ENCODE measurements at places on chromosomes 3 and 15. TPM values are rescaled to one million over a fixed set of nuclear protein-coding genes. Genes with fewer than 3 reads are reported as not detected.

The PRICKLE2 gene
- 43.5 TPM for total RNA-seq

The LRRN1 gene
- 2.0 TPM for total RNA-seq

- DNase-seq, result peak; percentile 69
Observed at GRCh38 chr3:14369675-14370669, 32.4 kb upstream of the SLC6A6 start.

GRCh38 chr15:99185414-99186130 is 63.8 kb downstream of the TTC23 start:
- no peak for DNase-seq

GRCh38 chr15:32899126-32899596 is 181.4 kb downstream of the GREM1 start:
- DNase-seq, result no peak

- DNase-seq, result no peak
Observed at GRCh38 chr15:93515256-93516051, 426.4 kb upstream of the RGMA start.

All from lower lobe of right lung (tissue), 2 donors.